ENCODE measurements at places on chromosomes 5 and 9.

GRCh38 chr5:125289606-125290005 lies 543.2 kb upstream of the ZNF608 start:
- no peak for DNase-seq

GRCh38 chr5:122458278-122458872 lies 146.3 kb downstream of the SNCAIP start:
- DNase-seq: peak; percentile 17

GRCh38 chr5:135399794-135400542 lies 937 bp upstream of the MACROH2A1 start:
- no peak for DNase-seq

- peak; percentile 91 for DNase-seq
Measured at GRCh38 chr5:112737463-112738190, at the start of gene APC. Gene APC, plus strand, starts transcription at chr5:112737885. Its CDS starts 17,006 bp downstream, at chr5:112754891.

DNA sequence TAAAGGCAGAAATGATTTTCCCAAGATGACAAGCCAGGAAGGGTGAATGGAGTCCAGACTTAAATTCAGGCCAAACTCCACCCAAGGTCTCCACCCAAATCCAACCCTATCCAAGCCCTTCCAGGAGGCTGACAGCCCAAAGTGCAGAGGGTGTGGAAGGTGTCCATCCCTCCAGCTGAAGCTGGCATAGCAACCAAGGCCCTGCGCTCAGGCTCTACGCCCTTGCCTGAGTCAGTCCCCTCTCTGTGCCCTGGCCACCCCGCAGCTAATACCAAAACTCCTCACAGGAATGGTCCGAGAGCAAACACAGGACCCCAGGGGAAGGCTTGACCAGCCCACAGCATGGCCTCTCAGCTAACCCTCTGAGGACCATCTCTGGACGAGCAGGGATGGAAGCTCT lies 2.1 kb downstream of the SEPTIN8 start:
- DNase-seq: no peak

DNA sequence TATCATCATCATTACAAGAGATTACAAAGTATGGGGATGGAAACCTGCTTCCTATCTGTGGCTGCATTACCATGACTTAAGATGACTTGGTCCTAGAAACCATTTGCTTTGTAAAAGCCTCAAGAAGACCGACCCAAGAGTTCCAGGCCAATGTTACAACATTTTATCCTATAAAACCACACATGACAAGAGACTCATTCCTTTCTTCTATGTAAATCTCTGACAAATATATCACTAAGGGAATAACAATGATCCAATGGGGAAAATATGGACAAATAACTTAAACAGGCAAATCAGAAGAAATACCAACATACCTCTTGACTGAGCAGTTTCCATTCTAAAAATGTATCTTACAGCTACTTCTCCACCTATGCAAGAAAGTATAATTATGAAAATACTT lies 44.3 kb upstream of the VPS13A start:
- peak; percentile 45 for DNase-seq

DNA sequence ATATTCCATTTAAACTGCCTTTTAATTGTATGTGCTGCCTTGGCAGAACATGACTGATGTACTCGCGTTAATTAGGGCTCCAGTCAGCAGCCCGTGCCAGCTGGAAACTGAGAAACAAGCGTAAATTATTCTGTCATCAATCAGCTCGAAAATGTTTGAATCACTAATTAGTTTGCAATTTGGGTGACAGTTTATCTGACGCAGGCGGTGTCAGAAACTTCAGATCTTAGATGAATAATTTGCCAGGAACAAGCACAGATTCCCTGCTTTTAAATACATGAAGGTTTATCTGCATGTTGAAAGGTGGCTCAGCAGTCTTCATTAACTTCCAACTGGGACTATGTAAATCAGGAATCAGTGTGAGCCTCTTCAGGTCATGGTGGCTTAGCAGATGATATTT lies 176.0 kb upstream of the TLE4 start:
- no peak for DNase-seq

DNA sequence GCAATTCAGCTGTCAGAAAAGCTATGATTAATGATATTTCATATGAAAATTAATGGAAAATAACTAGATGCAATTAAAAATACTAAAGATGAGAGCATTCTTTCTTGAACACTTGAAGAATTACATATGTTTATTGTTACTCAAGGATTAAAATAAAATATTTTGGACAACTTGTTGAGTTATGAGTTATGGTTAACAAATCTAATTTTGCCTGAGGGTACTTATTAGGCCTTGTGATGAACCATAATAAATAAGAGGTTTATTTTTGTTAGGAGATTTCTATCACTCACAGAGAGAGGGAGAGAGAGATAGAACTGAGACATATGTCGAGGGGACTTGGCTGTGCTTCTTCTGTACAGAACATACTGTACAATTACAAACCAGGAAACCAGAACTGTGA lies 183.7 kb downstream of the ISL1 start:
- DNase-seq: no peak

DNA sequence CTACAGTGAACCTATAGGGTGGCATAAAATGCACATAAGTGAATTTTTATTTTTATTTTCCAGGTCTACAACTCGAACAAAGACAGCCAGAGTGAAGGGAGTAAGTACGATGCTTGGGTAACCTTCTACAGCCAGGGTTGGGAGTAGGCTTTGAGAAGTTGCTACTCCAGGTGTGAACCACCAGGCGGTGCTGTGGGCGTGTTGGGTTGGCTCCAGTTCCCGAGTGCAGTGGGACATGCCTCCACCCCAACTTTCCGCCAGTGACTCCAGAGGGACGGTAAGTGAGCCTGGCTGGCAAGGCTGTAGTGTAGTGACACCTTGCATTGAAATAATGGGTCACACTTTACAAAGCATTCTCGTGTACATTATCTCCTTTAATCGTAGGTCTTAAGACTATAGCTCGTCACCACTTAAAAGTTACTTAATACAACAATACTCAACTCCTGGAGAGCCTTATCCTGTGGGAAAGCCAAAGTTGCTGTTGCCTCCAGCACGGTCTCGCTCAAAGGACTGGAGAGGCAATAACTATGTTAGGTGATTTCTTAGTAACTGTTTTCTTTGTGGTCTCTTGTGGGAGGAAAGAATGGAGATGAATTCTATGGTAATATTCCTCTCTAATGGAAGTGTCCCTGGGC lies 244.0 kb downstream of the ARHGAP26 start:
- DNase-seq: no peak

GRCh38 chr5:6601816-6602215 lies 31.0 kb downstream of the NSUN2 start:
- no peak for DNase-seq

DNA sequence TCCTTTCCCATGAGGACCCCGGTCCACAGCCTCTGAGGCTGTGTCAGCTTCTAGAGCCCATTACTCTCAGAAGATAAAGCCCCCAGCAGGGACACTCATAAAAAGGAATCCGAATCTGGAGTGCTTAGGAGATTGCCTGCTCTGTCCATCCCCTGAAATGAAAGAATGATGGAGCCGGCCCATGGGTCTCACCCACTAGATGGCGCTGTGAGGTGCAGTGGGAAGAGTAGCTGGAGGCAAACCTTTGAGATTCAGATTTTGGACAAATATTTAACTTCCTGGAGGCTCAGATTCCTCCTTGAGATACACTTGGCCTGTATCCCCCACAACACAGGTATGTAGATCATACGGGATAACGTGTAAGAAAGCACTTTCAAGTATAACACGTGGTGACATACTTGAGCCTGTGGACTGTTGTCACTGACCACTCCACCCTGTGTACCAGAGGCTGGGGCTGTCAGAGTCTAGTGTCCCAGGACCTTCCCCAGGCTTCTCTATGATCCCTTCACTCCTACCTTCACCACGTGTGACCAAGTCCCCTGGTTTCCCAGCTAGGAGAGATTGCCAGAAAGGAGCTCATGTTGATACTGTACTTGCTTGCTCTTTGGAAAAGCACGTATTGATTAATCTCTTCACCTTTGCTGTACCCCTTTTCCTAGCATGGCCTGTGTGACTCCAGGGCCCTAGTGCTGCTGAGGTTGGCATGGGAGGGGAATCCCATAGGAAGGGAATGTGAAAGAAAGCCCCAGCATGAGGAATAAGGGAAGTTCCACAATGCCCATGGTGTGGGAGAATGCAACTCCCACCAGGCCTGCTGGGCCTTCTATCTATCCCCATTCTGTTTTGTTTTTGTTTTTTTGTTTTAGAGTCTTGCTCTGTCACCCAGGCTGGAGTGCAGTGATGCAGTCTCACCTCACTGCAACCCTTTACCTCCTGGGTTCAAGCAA lies 32.1 kb downstream of the TRMO start:
- no peak for DNase-seq

DNA sequence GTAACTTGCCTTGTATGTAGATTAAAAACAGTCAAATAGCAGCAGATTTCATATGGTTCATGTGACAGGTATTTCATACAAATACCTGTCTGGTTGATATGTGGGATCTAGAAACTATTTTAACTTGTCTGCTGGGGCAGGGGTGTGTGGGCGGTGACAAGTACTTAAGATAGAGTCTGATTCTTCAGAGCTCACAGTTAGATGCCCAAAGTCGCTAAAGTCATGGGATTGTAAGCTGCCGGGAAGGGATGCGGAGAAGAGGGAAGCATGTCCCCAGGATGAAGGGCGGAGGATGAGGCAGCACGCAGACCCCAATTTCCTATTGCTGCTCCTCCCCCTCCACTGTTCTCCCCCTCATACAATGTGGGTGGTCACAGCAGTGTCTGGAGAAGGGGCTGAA lies 13.3 kb downstream of the ANXA6 start:
- DNase-seq: no peak

DNA sequence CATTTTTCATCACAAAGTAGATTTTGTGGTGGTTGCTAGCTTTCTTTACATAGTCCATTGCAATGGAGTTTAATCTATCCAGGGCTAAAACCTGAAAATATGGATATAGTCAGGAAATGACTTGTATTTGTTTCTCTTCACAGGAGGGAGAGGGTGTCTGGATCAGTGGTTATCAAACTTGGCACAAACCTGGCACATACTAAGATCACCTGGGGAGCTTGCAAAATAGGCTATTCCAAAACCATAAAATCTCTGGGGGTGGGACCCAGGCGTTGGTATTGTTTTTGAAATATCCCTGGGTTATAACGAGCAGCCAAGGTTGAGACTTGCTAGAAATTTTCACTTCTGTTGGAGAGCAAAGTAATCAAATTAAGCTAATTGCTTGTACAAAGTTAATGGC lies 179.9 kb downstream of the PCSK1 start:
- no peak for DNase-seq

DNA sequence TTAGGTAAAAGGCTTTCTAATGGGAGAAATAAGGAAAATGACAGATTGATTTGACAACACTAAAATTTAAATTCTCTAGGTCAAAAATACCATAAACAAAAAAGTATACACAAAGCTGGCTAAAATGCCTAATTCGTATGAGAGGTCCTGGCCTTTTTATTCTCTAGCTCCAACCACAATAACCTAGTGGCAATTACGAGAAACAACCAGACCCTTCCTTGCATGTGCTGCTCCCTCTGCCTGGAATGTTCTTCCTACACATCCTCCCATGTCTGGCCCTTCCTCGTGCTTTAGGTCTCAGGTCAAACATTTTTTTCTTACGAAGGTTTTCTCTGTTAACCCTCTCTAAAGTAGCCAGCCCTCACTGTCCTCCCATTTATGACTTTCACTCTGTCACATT lies 176.4 kb upstream of the PLPPR1 start:
- no peak for DNase-seq

GRCh38 chr5:109451146-109451545 lies 41.4 kb upstream of the PJA2 start:
- no peak for DNase-seq

GRCh38 chr9:90916147-90916734 lies 114.6 kb downstream of the SYK start:
- peak; percentile 31 for DNase-seq

- no peak for DNase-seq
Measured at GRCh38 chr5:15966651-15967050, 212.9 kb downstream of the MARCHF11 start.

- DNase-seq: no peak
Measured at GRCh38 chr9:96458226-96458625, 8.3 kb downstream of the HABP4 start.

GRCh38 chr5:52961274-52961681 lies 27.9 kb upstream of the ITGA2 start:
- DNase-seq: peak; percentile 46

- no peak for DNase-seq
Measured at GRCh38 chr5:139836469-139837208, 41.0 kb downstream of the PSD2 start.

DNA sequence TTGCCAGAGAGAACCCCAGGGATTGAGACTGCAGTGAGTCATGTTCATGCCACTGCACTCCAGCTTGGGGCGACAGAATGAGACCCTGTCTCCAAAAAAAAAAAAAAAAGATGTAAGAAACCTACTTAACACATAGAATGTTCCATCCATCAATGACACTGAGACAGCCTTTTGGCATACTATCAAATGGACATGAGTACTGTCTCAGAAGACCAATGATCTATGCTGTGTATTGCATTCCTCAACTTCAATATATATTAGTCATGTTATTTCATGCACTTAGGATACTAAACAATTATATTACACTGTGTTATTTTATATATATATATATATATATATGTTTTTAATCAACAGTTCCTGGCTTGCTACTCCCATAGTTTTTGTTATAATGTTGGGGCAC lies 57.1 kb upstream of the ANKH start:
- peak; percentile 94 for DNase-seq

GRCh38 chr5:87671146-87671545 lies 258.4 kb upstream of the CCNH start:
- no peak for DNase-seq

DNA sequence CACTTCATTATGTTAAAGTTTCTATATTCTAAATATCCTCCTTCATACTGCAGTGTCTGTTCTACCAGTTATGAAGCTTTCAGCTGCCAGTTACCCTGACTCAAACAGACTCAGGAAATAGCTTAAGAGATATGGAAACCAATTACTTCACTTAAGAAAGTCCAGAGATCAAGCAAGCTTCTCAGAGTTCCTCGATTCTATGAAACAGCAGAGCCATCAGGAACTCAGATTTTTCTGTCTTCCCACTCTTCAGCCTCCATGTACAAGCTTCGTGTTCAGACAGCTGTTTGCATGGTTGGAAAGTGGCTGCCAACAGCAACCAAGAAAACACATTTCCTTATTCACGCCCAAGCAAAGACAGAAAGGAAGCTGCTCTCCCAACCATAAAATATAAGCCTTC lies 216.1 kb downstream of the ACTL7B start:
- DNase-seq: no peak

- DNase-seq: peak; percentile 20
Measured at GRCh38 chr5:171724468-171725204, 61.0 kb upstream of the SMIM23 start.
